ENCODE measurements at places on chromosomes 5 and 9.

GRCh38 chr5:171205375-171205774, 103.7 kb upstream of the TLX3 start:
- no peak for DNase-seq

DNA sequence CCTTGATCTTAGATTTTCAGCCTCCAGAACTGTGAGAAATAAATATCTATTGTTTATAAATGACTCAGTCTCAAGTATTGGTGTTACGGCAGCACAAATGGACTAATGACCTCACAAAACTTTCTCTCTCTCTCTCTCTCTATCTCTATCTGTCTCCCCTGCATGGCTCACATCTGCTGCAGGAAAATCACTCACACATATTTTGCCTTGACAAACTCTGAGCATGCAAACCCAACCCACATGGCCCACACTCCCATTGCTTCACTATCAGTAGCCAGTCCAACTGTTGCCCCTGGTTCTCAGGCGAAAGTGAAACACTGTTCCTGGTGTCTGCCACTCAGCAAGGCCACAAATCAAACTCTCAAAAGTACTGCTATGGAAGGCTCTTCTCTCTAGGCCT, 66.4 kb upstream of the PIK3R1 start:
- DNase-seq, result no peak

DNA sequence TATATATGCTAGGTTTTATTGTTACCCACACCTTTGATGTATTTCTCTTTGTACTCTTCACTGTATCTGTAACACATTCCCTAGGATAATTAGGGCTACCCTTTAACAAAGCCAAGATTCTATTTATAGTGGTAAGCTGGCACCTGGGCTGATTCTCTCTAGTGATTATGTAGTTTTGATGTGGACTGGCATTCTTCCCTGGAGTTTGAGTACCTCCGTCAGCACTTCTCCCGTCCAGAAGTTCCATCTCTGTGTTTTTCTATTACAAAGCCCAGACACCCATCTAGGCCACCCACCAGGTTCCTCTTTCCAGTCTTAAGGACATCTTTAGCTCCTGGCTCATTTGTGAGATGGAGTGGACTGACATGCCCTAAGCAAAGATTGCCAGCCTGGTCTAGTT, 55.9 kb upstream of the CDKN2B start:
- no peak for DNase-seq

- DNase-seq, result peak; percentile 53
Observed at GRCh38 chr9:114719290-114719689, 37.3 kb upstream of the TEX48 start.

GRCh38 chr5:130514984-130515690, 610.9 kb downstream of the CHSY3 start:
- no peak for DNase-seq

- no peak for DNase-seq
Observed at GRCh38 chr9:94054716-94055115, 29.5 kb upstream of the PTPDC1 start.

- DNase-seq, result no peak
Observed at GRCh38 chr9:12956261-12956660, 181.4 kb downstream of the LURAP1L start.

GRCh38 chr9:37353791-37354190, 68.7 kb upstream of the GRHPR start:
- DNase-seq, result no peak

DNA sequence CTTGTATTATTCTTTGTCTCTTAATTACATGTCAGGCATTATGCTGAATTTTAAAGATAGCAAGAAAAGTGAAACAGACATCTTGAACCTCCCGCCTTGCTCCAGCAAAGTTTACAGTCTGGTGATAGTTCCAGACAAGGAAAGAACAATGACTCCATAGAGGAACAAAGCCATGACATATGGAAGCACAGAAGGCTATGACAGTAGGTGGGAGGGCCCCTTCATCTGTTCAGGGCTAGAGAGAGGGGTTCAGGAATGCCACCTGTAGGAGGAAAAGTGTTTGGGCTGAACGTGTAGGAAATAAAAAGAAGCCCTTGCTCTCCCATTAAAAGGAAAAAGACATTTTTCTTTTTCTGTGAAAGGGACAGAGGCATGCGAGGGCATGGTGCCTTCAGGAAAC, 315.6 kb downstream of the TRIM32 start:
- DNase-seq, result no peak

- DNase-seq, result no peak
Observed at GRCh38 chr9:27041746-27042145, 36.3 kb upstream of the LRRC19 start.

DNA sequence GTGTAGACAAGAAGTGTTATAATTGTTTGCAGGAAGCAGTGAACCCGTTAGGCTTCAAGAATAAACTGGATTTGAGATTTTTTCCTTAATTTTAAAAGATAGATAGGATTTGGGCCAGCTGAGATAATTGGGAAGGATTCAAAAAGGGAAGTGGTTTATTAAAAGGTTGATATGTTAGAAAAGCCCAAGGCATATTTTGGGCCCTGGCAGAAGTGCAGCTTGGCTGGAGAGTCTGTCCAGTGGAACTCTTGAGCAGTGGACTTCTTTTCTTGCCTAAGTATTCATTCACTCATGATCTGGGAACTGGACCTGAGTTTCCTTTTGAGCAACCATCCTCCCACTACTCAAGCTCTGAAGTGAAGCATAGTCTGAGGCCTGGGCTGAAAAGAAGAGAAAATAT, 433.4 kb downstream of the ZSWIM6 start:
- DNase-seq, result no peak

- no peak for DNase-seq
Observed at GRCh38 chr9:36623280-36623679, 50.6 kb downstream of the MELK start.

DNA sequence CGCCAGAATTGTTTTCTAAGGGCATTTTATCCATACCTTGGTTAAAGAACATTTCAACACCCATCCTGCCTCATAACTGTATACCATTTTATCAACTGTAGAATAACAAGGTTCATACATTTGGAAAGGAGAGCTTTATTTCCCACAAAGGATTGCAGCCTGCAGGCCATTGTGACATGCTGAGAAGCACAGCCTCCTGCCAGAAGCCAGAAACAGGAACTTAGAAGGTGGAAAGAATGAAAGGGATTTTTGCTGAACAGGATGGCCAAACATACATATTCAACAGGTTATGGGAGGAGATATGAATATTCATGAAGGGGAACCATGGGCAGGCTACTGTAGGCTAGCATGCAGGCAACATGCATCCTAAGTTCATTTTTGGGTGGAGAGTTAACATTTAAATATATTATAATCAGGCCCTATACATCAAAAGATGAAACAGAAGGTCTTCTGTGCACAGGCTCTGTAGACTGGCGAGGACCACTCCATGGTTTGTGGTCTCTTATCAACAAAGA, 59.9 kb upstream of the DIRAS2 start:
- DNase-seq, result no peak

DNA sequence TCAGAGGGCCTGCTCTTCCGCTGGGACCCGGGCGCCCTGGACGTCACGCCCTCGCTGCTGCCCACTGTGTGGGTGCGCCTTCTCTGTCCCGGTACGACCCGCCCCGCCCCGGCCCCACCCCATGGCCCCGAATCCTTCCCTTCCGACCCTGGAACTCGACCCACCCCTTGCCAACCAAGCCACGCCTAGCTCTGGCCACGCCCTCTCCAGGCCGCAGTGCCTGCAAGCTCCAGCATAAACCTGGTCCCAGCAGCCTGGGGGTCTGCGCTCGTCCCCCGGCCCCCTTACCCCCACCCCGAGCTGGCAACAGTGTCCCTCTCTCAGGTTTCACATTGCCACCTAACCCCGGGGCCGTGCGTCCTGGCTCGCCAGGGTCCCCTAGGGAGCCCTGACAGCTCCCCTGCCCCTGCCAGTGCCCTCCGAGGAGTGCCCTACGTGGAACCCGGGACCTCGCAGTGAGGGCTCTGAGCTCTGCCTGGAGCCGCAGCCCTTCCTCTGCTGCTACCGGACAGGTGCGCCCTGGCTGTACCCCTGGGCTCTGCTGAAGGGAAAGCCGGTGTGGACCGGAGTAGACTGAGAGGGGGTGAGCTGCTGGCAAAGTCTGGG, 3.4 kb downstream of the ADGRD2 start:
- DNase-seq, result no peak

- no peak for DNase-seq
Observed at GRCh38 chr9:3299872-3300271, 225.9 kb downstream of the RFX3 start.

DNA sequence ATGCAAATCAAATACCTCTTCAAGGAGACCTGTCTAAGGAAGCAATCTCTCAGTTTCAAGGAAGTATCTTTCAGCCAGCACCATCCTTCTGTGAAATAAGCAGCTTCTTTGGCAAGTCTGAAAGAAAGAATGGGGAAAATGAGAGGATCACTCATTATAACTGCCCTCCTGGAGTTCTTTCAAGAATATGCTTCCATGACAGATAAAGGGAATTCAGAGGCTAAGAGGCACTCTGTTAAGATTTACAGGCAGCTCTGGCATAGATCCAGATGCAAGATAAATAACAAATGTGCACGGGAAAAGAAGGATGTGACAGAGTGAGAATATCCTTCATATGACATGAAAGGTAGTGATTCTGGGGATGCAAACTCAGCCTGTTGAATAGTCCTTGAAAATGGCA, 348.2 kb upstream of the CCNG1 start:
- no peak for DNase-seq

- DNase-seq, result no peak
Observed at GRCh38 chr5:67316695-67317094, 120.1 kb upstream of the CD180 start.
